CD4-positive, alpha-beta T cell treated with Interleukin-4 for 1 hour (primary cell): ENCODE measurements at places on chromosomes 4 and X.

GRCh38 chrX:17861489-17862011 is 452 bp upstream of the RAI2 start:
- DNase-seq, result no peak

- no peak for DNase-seq
Observed at GRCh38 chrX:3351276-3351675, 4.8 kb upstream of the MXRA5 start.

GRCh38 chr4:4426511-4427120 is 39.7 kb downstream of the NSG1 start:
- DNase-seq, result no peak

- DNase-seq, result no peak
Observed at GRCh38 chr4:22686141-22686540, 6.6 kb upstream of the GBA3 start.

GRCh38 chr4:156198511-156198910 is 244.8 kb upstream of the CTSO start:
- DNase-seq, result no peak

DNA sequence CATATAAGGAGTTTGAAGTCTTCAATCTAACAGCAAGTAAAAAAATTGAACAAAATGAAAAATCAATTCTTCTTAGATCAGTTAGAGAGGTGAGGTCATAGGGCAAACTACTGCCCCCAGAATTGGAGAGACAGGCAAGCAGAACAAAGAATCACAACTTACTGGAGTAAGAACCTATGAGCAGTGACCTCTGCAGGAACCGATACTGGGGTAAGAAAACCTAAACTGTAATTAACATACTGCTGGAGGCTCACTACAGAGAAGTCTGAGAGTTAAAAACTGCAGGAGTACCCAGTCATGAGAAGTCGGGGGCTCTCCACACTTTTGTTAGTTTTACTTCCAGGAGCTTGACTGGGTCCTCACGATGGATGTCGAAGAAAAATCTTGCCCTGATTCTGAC is 16.0 kb downstream of the CLDN22 start:
- DNase-seq, result no peak

GRCh38 chr4:141153751-141154510 is 20.7 kb upstream of the RNF150 start:
- no peak for DNase-seq

GRCh38 chr4:101199507-101200285 is 147.6 kb downstream of the PPP3CA start:
- DNase-seq, result no peak
